ENCODE measurements at places on chromosomes 6 and 20.
A peak's percentile ranks its signal among the peaks of the same experiment; 100 is the strongest.

DNA sequence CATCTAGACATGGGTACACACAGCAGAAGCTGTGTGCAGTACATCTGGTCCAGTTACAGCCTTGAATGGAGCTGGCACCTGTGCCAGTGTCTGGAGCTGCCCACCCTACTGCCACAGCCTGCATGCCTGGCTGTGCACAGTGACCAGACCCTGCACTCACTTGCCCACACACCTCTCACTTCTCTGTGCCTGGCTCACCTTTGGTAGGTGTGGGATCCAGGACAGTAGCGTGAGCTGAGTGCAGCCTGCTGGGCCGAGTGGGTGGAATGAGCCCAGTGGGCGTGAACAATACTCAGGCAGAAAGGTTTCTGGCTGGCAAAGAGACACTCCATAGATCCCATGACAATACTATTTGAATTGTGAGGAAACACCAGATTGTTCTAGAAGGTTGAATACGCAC, 839.5 kb upstream of the FLRT3 start:
- no peak for DNase-seq

- DNase-seq: peak; percentile 23
Measured at GRCh38 chr6:37050045-37050853, 44.8 kb downstream of the FGD2 start.

GRCh38 chr6:40282986-40283385, 304.2 kb downstream of the LRFN2 start:
- DNase-seq: no peak

GRCh38 chr6:35043381-35044130, 97.6 kb downstream of the TCP11 start:
- no peak for DNase-seq

GRCh38 chr6:16503241-16503775, 258.0 kb downstream of the ATXN1 start:
- DNase-seq: no peak

DNA sequence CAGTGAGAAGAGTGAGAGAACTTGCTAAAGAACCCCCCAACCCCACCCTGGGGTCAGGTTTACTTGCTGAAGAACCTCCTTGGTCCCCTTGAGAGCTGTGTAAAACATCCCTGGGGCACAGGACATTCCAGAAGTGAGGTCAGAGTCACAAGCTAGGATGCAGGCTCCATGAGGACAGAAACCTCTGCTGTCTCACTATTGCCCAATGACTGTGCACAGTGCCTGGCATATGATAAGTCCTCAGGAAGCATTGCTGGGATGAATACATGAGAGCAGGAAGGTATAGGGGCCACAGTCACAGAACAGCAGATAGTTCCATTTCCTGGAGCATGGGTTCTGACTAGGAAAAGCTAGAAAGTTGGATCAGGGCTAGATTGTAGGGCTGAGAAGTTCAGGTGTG, 18.4 kb downstream of the NT5E start:
- no peak for DNase-seq

- no peak for DNase-seq
Measured at GRCh38 chr20:62607366-62608217, 34.7 kb upstream of the SLCO4A1 start.

DNA sequence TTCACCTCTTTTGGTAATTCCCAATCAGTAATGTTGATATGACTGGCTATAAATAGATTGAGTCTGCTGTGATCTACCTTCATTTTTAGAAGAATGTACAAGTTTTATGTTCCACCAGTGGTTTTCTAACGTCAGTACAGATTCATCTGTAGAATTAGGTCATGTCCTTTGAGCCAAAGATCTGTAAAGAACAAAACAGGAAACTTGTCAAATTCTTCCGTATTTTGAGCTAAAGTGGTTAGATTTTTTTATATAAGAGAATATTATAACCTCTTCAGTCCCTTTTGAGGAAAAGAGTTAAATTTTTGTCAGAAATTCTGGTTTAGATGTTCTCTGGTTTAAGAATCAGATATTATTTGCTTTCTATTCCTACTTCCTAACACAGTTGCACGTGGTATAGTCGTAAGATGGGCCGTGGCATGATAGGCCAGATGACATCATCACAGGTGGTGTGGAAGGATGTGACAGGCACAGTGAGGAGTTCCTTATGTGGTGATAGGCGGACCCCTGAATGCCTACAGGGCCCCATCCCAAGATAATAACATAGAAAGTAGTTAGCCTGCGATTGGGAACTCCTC, 62.3 kb downstream of the SNX9 start:
- peak; percentile 45 for DNase-seq

GRCh38 chr6:127547215-127547614, 28.1 kb upstream of the MTCL3 start:
- DNase-seq: peak; percentile 3

DNA sequence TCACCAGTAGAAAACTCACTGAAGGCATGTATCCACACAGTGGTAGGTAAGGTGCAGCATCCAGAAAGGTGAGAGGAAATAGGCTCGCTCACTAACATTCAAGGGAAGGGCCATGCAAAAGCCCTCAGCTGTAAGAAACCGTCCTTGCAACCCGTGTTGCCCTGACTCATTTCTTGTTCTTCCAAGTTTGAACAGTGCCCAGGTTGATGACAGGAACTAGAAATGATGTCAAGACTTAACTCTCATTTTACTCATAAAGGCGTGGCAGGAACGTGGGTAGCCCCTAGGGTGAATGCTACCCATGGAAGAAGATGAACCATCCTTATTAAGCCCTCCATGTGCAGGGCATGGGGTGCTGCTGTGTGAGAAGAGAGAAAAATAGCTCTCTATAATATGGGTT, 187.6 kb downstream of the CD83 start:
- no peak for DNase-seq

DNA sequence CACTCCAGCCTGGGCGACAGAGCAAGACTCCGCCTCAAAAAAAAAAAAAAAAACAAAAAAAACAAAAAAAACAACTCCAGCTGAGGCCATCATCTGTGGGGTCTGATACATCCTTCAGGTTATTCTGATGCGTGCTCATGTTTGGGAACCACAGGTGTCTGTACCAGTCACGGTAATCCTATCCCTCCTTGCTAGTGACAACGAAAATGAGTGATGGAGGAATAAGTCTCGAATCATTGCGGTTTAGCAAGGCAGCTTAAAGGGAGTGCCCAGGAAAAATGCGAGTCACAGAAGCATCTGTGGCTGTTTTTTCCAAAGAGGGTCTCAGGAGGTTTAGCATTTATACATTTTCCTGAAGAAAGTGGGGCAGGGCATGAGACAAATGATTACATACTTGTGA, 48.8 kb downstream of the MCUR1 start:
- DNase-seq: no peak

- DNase-seq: no peak
Measured at GRCh38 chr6:111406200-111406721, 76.8 kb downstream of the REV3L start.

GRCh38 chr6:90412538-90413369, 116.1 kb upstream of the BACH2 start:
- DNase-seq: no peak

DNA sequence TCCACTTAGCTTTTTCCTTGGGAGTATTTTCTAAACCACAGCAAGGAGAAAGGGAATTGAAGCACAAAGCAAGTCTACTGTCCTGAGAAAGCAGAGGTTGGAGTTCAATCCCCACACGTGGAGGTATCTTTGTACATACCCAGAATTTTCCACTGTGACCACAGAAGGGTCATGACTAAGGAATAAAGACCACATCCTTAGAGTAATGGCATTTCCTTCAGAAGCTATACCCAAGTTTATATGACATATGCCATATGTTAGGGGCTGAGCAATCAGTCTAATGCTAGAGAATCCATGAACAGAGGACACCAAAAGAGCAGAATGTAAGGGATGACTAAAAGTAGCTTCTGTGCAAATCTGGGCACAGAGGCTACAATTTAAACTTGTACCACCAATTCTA, 46.4 kb downstream of the ATG5 start:
- DNase-seq: no peak

DNA sequence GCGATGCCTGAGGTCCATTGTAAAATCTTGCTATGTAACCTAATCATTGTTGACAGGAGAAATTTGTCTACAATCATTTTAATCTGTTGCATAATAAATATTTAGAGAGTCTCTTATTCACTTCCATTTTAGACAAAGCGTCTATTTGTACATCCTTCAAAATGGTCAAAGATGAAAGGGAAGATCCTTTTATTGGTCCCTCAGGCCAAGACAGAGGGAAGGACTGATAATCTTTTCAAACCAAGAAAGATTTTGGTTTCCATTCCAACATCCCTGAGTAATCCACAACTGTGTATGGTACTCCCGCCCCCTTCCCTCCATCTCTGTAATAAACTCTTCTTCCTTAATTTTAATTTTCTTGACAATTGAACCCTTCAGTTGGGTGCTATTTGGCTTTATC, 111.6 kb upstream of the SCP2D1 start:
- DNase-seq: no peak

- no peak for DNase-seq
Measured at GRCh38 chr6:154430481-154430919, 73.9 kb upstream of the IPCEF1 start.

- no peak for DNase-seq
Measured at GRCh38 chr6:1893470-1894130, 283.9 kb downstream of the FOXC1 start.

DNA sequence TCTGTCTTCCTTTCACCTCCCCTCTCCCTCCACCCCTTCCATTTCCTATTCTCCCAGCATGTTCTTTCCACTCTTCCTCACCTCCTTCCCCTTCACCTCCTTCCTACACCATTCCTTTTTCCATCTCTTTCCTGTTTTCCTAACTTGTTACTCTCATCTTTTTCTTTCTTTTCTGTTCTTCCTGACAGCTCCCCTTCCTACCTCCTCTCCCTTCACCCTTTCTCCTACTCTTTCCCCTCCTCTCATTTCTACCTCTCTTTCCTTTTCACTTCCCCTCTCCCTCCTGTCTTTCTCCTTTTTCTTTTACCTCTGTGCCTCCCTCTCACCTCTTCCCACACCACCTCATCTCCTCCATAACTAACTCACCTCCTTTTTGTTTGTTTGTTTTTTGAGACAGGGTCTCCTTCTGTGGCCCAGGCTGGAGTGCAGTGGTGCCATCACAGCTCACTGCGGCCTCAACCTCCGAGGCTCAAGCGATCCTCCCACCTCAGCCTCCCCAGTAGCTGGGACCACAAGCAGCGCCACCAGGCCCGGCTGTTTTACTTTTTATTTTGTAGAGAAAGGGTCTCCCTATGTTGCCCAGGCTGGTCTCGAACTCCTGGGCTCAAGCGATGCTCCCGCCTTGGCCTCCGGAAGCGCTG, 864 bp upstream of the ARFGEF2 start:
- DNase-seq: no peak

GRCh38 chr6:17212546-17213371, 68.4 kb upstream of the RBM24 start:
- DNase-seq: no peak

- no peak for DNase-seq
Measured at GRCh38 chr20:31894980-31895675, 24.7 kb downstream of the TTLL9 start.

GRCh38 chr20:52493171-52493721, 301.7 kb upstream of the ZFP64 start:
- DNase-seq: no peak

DNA sequence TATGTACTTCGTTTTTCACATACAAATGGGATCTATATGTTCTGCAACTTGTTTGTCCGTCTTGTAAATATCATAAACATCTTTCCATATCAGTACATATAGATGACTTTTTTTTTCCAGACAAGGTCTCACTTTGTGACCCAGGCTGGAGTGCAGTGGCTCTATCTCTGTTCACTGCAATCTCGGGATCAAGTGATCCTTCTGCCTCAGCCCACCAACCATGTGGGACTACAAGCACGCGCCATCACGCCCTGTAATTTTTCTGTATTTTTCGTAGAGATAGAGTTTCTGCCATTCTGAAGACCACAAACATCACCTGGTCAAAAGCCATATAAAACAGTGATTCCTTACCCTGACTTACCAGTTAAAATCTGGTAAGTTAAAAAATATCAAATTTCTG, 37.7 kb upstream of the SYNCRIP start:
- DNase-seq: no peak

GRCh38 chr6:3946778-3947177, 97.6 kb downstream of the FAM50B start:
- no peak for DNase-seq

DNA sequence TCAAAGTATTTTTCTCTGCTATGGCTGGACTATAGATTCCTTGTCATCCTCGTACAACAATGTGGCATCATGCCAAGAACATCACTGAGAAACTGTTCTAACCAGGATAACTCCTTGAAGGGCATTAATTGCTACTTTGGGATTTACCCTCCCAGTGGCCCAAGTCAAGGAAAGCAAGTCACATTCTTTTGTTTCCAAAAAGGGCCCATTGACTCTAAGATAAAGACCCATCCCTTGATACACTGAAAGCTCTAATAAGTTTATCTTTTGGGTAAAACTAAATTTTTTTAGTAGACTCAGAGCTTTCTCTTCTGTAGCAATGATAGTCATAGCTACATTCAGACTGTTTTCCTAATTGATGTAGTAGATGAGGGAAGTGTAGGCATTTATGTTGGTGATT, at the start of gene OR2J3:
Gene OR2J3, plus strand, starts transcription at position 301 of the 400 bp plus-strand sequence. CDS start 3,833 bp downstream, outside the sequence.
- DNase-seq: no peak

DNA sequence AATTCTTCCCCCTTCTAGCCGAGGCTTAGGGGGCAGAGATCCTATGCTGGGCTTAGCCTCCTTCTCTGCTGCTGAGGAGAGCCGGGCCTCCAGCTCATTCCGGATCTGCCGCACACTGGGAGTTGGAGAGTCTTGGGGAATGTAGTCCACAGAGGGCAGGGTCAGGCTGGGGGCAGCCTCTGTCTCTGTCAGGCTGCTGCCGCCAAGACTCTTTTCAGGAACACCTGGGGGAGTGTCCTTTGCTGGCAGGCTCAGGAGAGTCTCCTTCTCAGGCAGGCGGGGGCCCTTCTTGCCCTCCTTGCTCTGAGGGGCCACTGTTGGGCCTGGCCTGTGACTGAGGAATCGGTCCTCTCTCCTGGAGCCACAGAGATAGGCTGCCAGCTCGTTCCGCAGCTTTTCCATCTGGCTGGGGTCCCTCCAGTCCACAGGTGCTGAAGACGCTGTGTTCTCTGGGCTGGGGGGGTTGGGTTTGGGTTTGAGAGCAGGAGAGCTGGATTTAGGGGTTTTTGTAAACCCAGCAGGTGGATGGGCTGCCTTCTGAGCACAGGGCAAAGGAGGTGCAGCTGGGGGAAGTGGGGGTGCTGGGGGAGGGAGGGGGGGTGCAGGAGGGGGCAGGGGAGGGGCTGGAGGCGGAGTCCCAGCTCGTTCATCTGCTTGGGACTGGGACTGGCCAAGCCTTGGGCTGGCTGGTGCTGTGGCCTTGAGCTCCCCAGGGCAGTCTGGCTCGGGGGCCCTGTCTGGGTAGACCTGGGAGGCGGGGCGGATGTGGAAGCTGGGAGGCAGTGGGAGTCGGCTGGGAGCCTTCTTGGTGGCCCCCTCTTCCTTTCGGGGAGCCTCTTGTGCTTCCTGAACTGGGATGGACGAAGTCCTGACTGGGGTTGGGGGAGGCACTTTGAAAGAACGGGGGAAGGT, 36.1 kb downstream of the C6orf132 start:
- no peak for DNase-seq

Data from T-helper 9 cell (primary cell).